ENCODE measurements at places on chromosomes 16 and 17. TPM values are rescaled to one million over a fixed set of nuclear protein-coding genes. Genes with fewer than 3 reads are reported as not detected.
A peak's percentile ranks its signal among the peaks of the same experiment; 100 is the strongest.

DNA sequence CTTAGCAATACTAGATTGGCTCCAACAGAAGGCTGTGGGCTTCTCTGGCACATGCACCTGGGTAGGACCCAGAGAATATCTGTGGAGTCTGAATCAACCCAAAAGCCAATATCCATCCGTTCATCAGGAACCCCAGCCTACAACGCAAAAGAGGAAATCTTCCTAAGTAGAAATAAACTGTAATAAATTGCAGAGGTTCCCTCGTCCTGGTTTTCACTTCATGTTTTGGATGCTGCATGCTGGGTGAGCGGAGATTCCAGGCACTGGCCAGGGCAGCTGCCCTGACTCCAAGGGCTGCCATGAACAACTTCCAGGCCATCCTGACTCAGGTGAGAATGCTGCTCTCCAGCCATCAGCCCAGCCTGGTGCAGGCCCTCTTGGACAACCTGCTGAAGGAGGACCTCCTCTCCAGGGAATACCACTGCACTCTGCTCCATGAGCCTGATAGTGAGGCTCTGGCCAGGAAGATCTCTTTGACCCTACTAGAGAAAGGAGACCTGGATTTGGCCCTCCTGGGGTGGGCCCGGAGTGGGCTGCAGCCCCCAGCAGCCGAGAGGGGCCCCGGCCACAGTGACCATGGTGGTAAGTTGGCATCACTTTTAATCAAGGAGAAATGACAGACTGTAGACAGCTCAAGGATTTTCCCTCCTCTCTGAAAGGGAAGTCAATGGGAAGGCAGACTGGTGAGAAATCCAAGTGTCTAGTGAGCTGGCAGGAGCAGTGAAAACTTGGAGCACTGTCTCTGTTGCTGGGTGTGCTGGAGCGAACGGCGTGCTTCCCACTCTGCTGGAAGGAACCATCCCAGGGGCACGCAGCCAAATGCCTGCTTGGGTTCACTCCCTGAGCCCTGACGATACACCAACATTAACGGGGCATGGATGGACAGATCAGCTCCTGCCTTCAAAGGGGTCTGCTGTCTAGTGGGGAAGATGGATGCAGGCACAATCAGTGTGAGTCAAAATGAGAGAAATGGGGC is 10.7 kb upstream of the CIITA start:
- no peak overlapping the region for H3K4me3 ChIP-seq
- H3K4me1 ChIP-seq = peaks cover 23% of the 10 kb centered on the region
- H3K36me3 ChIP-seq = no peaks in the 10 kb centered on the region
- DNase-seq = no peak

DNA sequence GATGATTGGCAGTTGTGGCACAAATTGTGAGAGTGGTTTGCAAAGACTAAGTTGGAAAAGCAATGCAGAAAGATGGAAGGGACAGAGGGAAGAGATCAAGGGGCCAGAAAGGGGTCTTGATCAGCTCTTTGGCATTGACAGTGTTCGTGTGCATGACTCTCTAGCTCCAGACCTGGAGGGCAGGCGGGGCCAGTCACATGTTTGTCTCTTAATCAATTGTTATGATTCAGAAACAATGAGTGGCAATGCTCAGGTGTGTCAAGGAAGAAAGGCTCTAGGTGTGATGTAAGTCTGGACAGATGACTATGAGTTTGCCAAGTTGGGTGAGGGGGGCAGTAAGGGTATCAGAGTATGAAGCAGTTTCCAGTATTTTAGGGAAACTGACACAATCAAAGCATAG is 32.1 kb downstream of the WSB1 start:
- H3K36me3 ChIP-seq = no peaks in the 10 kb centered on the region
- no peaks in the 10 kb centered on the region for H3K27me3 ChIP-seq
- no peak for DNase-seq
- H3K27ac ChIP-seq = no peak overlapping the region
- H3K4me3 ChIP-seq = no peak overlapping the region

DNA sequence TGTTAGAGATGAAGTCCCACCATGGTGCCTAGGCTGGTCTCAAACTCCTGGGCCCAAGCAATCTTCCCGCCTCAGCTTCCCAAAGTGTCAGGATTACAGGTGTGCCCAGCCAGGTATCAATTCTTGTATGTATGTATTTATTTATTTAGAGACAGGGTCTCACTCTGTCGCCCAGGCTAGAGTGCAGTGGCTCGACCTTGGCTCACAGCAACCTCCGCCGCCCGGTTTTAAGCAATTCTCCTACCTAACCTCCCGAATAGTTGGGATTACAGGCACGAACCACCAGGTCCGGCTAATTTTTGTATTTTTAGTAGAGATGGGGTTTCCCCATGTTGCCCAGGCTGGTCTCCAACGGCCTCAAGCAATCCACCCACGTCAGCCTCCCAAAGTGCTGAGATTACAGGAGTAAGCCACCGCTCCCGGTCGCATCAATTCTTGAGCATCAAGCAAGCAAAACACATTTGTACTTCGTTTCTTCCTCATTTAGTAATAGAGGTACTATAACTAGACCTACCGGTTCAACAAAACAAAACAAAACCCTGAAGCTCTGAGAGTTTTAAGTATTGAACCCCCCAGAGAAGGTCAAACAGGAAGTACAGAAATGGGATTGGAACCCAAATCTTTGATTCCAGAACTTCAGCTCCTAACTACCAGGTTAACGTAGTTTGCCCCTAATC is 1.0 kb upstream of the ZNF500 start:
- peaks cover 17% of the 10 kb centered on the region for H3K4me1 ChIP-seq
- peak overlapping the region; percentile 90 for H3K27ac ChIP-seq
- no peaks in the 10 kb centered on the region for H3K27me3 ChIP-seq
- H3K36me3 ChIP-seq = peaks cover 18% of the 10 kb centered on the region

- H3K4me3 ChIP-seq = peak overlapping the region; percentile 90
- DNase-seq = no peak
- H3K36me3 ChIP-seq = peaks cover 9% of the 10 kb centered on the region
- no peaks in the 10 kb centered on the region for H3K27me3 ChIP-seq
- H3K27ac ChIP-seq = no peak overlapping the region
- H3K4me1 ChIP-seq = peaks cover 6% of the 10 kb centered on the region
Measured at GRCh38 chr16:50066482-50067289, 916 bp downstream of the HEATR3 start.

EIF5A gene
- total RNA-seq = 305 TPM

DNA sequence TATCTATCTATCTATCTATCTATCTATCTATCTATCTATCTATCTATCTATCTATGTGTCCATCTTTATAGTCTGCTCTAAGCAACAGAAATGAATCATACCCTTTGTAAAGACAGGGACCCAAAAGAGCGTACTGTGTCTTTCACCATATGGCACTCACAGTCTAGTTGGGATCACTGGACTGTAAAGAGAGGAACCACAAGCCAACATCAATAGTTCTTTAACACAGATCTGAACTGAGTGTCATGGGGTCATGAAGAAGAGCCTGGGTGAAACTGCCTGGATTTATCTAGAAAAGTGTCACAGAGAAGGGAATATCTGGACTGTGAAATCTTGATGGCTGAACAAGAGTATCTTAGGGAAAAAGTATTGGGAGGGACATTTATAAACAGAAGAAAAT is 619.1 kb upstream of the SOX9 start:
- no peaks in the 10 kb centered on the region for H3K36me3 ChIP-seq
- no peak overlapping the region for H3K4me3 ChIP-seq
- H3K27ac ChIP-seq = no peak overlapping the region
- no peak for DNase-seq
- no peaks in the 10 kb centered on the region for H3K27me3 ChIP-seq

DNA sequence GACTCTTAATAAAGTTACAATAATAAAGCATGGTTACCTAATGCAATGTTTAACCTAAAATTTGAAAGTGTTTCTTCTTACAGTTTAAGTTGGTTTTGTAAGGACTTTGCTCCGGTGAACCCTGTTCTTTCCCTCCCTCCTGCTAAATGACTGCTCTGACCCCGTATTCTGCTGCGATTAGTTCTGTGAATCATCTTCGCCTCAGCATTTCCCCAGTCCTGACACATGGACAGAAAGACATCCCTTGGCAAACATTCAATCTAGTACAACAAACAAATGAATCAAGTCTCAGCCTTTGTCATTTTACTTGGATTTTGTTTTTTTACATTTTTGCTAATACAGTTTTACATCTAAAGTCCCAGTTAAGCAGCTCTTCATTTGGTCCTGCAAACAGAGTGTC is 15.4 kb downstream of the KCNJ2 start:
- no peak overlapping the region for H3K4me3 ChIP-seq
- H3K36me3 ChIP-seq = no peaks in the 10 kb centered on the region
- no peak for DNase-seq
- no peak overlapping the region for H3K27ac ChIP-seq
- no peaks in the 10 kb centered on the region for H3K4me1 ChIP-seq

DNA sequence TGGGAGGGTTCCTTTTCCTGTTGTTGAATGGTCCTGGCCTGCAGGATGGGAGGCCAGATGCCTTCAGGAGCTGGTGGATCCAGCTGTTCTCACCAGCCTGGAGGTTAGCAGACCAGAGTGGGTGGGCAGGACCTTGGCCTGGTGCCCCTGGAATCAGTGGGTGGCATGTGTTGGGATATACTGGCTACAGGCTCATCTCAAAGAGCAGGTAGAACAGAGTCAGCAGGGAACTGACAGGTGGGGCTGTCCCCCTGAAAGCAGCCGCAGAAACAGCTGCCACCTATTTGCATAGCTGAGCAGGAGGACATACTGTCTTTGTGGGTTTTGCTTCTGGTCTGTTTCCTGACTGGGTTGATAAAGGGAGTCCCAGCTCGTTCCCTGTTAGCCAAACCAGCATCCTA is 144.1 kb downstream of the RAB11FIP4 start:
- no peak for DNase-seq
- no peaks in the 10 kb centered on the region for H3K27me3 ChIP-seq
- H3K4me1 ChIP-seq = peaks cover 4% of the 10 kb centered on the region

- no peaks in the 10 kb centered on the region for H3K36me3 ChIP-seq
- H3K27me3 ChIP-seq = peaks cover 3% of the 10 kb centered on the region
- H3K4me1 ChIP-seq = no peaks in the 10 kb centered on the region
Measured at GRCh38 chr16:86664522-86665318, 86.4 kb downstream of the FOXL1 start.

DNA sequence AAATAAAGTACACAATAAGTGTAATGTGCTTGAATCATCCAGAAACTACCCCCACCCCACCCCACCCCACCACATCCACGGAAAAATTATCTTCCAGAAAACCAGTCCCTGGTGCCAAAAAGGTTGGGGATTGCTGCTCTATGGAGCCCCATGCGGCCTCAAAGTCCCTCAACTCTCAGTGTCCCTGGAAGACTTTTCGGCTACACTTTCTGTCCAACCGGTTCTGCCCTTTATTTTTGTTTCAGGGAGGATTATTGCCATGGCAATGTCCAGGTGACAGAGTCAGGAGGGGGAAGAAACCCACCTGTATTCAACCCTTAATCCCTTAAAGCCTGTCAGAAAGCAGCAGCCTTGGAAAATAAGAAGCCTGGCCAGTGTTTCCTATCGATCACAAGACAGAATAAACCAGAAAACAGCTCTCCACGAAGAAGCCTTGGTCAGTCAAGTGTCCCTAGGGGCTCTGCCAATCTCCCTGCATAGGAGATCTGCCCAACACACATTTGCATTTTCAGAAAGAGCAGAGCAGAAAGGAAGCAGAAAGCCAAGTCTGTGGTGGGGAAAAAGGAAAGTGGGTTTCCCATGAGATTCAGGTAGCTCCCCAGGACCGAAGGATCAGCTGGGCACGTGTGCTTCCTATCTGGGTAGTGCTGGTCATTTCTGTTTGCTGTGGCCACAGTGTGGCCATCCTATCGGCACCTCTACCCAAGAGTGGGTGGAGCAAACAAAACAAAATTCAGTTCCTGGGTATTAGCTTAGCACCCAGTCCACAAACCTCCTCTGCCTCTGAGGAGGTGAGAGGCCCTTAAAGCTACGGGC is 342.7 kb downstream of the SOX9 start:
- no peaks in the 10 kb centered on the region for H3K36me3 ChIP-seq
- H3K27me3 ChIP-seq = peaks cover 2% of the 10 kb centered on the region
- no peak for DNase-seq
- H3K27ac ChIP-seq = no peak overlapping the region
- H3K4me3 ChIP-seq = no peak overlapping the region
- peaks cover 3% of the 10 kb centered on the region for H3K4me1 ChIP-seq

TP53TG3B gene
- total RNA-seq = not detected

- DNase-seq = peak; percentile 65
- H3K4me1 ChIP-seq = peaks cover 30% of the 10 kb centered on the region
- no peaks in the 10 kb centered on the region for H3K36me3 ChIP-seq
- no peak overlapping the region for H3K4me3 ChIP-seq
Measured at GRCh38 chr17:35804658-35805192, 4.6 kb upstream of the TAF15 start.

IKZF3 gene
- total RNA-seq = 31.5 TPM

- no peaks in the 10 kb centered on the region for H3K36me3 ChIP-seq
- no peak overlapping the region for H3K4me3 ChIP-seq
- H3K4me1 ChIP-seq = no peaks in the 10 kb centered on the region
- no peak overlapping the region for H3K27ac ChIP-seq
- DNase-seq = no peak
Measured at GRCh38 chr16:20042848-20043247, 30.8 kb downstream of the GPR139 start.

- no peak for DNase-seq
- peaks cover 18% of the 10 kb centered on the region for H3K27me3 ChIP-seq
- H3K36me3 ChIP-seq = no peaks in the 10 kb centered on the region
Measured at GRCh38 chr17:43648916-43649315, 12.8 kb downstream of the MEOX1 start.

- H3K4me1 ChIP-seq = peaks cover 7% of the 10 kb centered on the region
- no peak for DNase-seq
- peak overlapping the region; percentile 8 for H3K4me3 ChIP-seq
Measured at GRCh38 chr16:69443927-69444631, 19.7 kb downstream of the CYB5B start.

DNA sequence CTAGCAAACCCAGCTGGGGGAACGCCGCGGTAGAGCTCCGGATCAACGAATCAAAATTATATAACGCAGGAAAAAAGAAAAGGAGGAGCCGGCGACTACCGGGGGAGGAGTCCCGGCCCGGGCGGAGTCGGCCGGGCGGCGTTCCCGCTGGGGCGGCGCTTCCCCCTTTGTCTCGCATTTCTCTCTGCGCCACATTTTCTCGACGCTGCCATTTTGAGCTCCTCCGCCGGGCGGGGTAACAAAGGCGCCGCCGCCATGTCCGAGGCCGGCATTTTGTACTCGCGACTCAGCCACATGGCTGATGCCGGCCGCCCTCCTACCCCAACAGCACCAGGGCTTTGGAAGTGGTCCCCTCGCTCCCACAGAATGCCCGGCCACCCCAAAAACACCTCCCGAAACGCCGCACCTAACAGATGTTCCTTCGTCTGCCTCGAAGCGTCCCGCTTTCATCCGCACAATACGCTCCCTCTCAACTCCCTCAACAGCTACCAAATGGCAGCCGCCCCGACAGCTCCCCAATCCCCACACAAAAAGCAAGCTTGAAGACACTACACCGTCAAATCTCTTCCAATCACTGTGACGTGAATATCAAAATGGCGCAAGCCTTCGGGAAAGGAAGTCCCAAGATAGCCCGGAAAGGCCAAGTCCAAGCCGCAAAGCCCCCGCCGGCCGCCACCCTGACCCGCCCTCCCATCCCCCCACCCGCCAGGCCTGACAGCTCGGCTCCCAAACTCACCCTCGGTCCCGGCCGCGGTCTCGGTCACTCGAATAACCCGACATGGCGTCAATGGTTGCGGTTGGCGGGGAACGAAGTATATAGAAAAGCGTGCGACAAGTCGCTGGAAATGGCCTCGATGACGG is 519 bp downstream of the DDX5 start:
- peak; percentile 79 for DNase-seq
- no peaks in the 10 kb centered on the region for H3K27me3 ChIP-seq
- H3K4me3 ChIP-seq = peak overlapping the region; percentile 96
- peaks cover 19% of the 10 kb centered on the region for H3K4me1 ChIP-seq
- H3K36me3 ChIP-seq = peaks cover 64% of the 10 kb centered on the region

GRCh38 chr17:83154311-83155127 is 75.1 kb downstream of the METRNL start:
- no peak overlapping the region for H3K4me3 ChIP-seq
- H3K27me3 ChIP-seq = peaks cover 3% of the 10 kb centered on the region
- no peak overlapping the region for H3K27ac ChIP-seq
- H3K4me1 ChIP-seq = no peaks in the 10 kb centered on the region

All from thymus (tissue), 14 donors.